CD8-positive, alpha-beta T cell (primary cell): ENCODE measurements at places on chromosomes 16 and 17. TPM values are rescaled to one million over a fixed set of nuclear protein-coding genes. Genes with fewer than 3 reads are reported as not detected.

Gene SNX20
- 18.6 TPM for total RNA-seq

Gene CCL5
- 442 TPM for total RNA-seq

Gene GLG1
- total RNA-seq, result 79.4 TPM

Gene PRSS27
- 0.65 TPM for total RNA-seq

Gene CEP295NL
- total RNA-seq, result 5.3 TPM

Gene HELZ
- 108 TPM for total RNA-seq

Gene DNAH3
- total RNA-seq, result not detected

Gene RASL10B
- total RNA-seq, result 0.16 TPM

Gene COPS3
- 94.1 TPM for total RNA-seq

Gene NAT9
- 41.1 TPM for total RNA-seq

Gene ADAD2
- total RNA-seq, result not detected

Gene POLR2A
- 508 TPM for total RNA-seq

Gene HS3ST3A1
- total RNA-seq, result not detected

Gene COQ7
- total RNA-seq, result 11.7 TPM

Gene GNG13
- total RNA-seq, result not detected

Gene PDP2
- 5.1 TPM for total RNA-seq

GRCh38 chr16:10971560-10971961, 27.2 kb downstream of the CLEC16A start:
- DNase-seq, result peak; percentile 68

GRCh38 chr17:45990886-45991285, 8.2 kb upstream of the STH start:
- DNase-seq, result no peak

GRCh38 chr17:50070908-50071680, 15.2 kb downstream of the ITGA3 start:
- DNase-seq, result no peak

- DNase-seq, result no peak
Measured at GRCh38 chr16:71315269-71315668, 26.1 kb upstream of the CMTR2 start.

- no peak for DNase-seq
Measured at GRCh38 chr17:78901806-78902205, 1.2 kb downstream of the CEP295NL start.

DNA sequence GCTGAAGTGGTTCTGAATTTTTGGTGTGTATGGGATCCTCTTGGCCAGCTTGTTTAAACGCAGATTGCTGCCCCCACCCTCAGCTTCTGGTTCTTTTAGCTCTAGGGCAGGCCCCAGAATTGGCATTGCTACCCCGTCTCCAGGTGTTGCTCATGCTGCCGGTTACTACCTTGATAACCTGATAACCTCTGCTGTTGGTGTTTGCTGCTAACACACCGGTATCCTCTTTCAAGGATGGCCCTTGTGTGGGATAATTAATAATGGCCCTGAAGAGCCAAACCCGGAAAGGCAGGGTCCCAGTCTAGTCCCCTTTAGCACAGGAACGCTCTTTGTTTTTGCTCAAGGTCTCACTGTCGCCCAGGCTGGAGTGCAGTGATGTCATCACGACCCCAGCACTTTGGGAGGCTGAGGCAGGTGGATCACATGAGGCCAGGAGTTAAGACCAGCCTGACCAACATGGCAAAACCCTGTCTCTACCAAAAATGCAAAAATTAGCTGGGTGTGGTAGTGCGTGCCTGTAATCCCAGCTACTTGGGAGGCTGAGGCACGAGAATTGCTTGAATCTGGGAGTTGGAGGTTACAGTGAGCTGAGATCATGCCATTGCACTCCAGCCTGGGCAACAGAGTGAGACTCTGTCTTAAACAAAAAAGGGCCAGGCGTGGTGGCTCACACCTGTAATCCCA, 1.3 kb upstream of the ST3GAL2 start:
- no peak for DNase-seq

GRCh38 chr16:89829630-89830437, 1.6 kb downstream of the SPIRE2 start:
- DNase-seq, result no peak

GRCh38 chr16:48538746-48539484, 71.1 kb downstream of the N4BP1 start:
- DNase-seq, result no peak

DNA sequence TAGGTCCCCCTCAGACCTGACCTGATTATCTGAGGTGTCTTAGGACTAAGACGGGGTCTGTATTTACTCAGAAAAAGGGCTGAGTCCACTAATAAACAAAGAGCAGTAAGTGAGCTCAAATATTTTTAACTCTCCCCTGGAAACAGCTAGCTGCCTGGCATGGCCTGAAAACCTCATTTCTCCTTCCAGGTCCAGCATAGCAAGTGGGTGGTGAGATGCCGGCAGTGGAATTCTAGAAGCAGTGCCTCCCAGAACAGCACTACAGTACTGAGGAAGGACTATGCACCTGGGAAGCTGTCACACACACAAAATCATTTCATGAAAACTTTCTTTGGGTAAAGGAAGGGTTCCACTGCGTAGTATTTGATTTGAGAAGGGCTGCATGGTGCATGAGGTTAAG, 29.5 kb upstream of the CFAP20 start:
- no peak for DNase-seq

- no peak for DNase-seq
Measured at GRCh38 chr16:77858060-77858459, 69.7 kb downstream of the VAT1L start.

GRCh38 chr16:21023509-21024202, 123.1 kb downstream of the LYRM1 start:
- no peak for DNase-seq

DNA sequence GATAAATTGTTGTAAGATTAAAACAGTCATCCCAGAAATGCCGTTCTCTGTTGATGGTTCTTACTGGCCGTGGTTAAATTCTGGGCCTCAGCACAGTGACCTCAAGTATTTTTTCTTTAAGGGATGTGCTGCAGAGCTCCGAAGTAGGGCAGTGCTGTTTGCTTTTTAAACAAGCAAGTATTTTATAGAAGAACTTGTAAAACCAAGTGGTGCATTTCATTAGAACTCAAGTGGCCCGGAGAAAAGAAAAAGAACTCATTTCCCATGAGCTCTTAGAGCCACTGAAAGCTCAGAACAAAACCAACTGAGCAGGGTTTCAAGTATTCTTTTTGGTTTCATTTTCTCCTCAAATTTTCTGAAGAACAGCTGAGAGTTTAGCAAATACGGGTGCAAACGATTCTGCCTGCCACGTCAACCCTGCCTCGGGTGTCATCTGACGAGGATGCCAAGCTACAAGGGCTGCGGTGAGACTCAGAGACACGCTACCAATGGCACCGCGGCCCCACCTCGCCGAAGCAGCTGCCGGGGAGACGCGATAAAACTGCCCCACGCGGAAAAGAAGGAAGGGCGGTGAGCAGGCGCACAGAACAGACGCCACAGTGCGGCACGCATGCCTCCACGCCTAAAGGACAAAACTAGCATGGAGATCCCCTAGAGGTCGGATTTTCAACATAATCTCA, 6.3 kb downstream of the LMF1 start:
- DNase-seq, result no peak

DNA sequence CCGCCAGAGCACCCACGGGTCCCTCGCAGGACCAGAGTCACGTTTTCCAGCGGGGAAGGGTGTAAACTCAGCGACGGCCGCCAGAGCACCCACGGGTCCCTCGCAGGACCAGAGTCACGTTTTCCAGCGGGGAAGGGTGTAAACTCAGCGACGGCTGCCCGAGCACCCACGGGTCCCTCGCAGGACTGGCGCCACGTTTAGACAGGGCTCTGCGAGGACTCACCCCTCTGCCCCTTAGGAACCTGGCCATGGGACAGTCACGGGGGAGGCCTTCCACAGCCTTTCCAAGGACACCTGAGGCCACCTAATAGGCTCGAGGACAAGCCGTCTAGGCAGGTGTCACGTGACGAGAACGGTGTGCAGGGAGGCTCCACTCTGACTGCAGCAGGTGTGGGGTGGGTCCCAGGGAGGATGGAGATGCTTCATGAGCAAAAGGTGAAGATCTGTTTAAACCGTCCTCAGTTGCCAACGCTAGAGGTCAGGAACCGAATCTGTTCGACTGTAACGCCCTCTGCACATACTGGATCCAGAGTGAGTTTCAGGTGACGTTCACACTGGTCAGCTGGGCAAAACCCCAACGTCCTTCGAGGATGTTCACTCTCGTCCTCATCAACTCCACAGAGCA, 48.0 kb upstream of the METRNL start:
- no peak for DNase-seq

GRCh38 chr16:56336071-56336688, 89.2 kb downstream of the AMFR start:
- no peak for DNase-seq

GRCh38 chr17:8757189-8757588, 1.2 kb downstream of the SPDYE4 start:
- no peak for DNase-seq

- DNase-seq, result no peak
Measured at GRCh38 chr17:32901743-32902142, 24.8 kb upstream of the MYO1D start.

- DNase-seq, result no peak
Measured at GRCh38 chr17:50967795-50968194, 101.6 kb upstream of the TOB1 start.

GRCh38 chr16:58124601-58124915, 4.6 kb downstream of the CFAP20 start:
- no peak for DNase-seq

- no peak for DNase-seq
Measured at GRCh38 chr16:26457095-26457494, 609.6 kb upstream of the C16orf82 start.

GRCh38 chr16:3868556-3868955, 12.0 kb downstream of the CREBBP start:
- DNase-seq, result no peak

GRCh38 chr17:37706446-37706845, 38.4 kb downstream of the HNF1B start:
- DNase-seq, result no peak

- no peak for DNase-seq
Measured at GRCh38 chr16:19680881-19681340, 37.1 kb downstream of the KNOP1 start.

DNA sequence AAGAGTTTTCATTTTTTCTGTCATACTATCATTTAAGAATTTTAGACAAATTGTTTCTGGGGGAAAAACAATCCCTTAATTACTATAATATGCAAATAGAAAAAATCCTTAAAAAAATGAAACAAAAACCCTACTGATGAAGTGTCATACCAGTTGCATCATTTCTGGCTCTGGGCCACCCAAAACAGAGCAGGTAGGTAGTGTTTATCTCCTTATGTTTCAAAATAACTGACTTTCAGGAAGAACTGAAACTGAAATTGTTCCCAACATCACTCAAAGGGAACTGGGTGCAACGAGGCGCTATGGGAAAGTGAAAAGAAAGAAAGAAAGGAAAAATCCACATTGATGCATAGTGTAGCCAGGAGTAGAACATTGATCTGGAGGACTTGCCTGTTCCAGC, 653.1 kb upstream of the SOX9 start:
- no peak for DNase-seq

- no peak for DNase-seq
Measured at GRCh38 chr16:1769402-1770300, 1.7 kb downstream of the NME3 start.

GRCh38 chr16:49859125-49859811, 3.4 kb upstream of the ZNF423 start:
- peak; percentile 15 for DNase-seq

- no peak for DNase-seq
Measured at GRCh38 chr17:26792486-26792885, 501.4 kb upstream of the WSB1 start.

GRCh38 chr17:71217769-71218168, 903.1 kb upstream of the SOX9 start:
- DNase-seq, result no peak
